ENCODE measurements at places on chromosomes 7 and 10. TPM values are rescaled to one million over a fixed set of nuclear protein-coding genes. Genes with fewer than 3 reads are reported as not detected.

The TECPR1 gene
- 32.3 TPM for total RNA-seq

The EN2 gene
- total RNA-seq, result not detected

The PHKG1 gene
- 1.3 TPM for total RNA-seq

The ZNF425 gene
- 2.5 TPM for total RNA-seq

The WEE2 gene
- total RNA-seq, result not detected

The ATG9B gene
- total RNA-seq, result 1.2 TPM

The RBM20 gene
- total RNA-seq, result 2.4 TPM

The ELN gene
- 82.6 TPM for total RNA-seq

The CNTNAP2 gene
- under 0.01 TPM for total RNA-seq

The VAX1 gene
- total RNA-seq, result not detected

The TSPAN12 gene
- 5.2 TPM for total RNA-seq
